NT2/D1 (cell line): ENCODE measurements at places on chromosomes 7 and 10.

- DNase-seq = no peak
These were observed 14.1 kb upstream of the TMEM72 start for GRCh38 chr10:44897049-44897448.

GRCh38 chr10:86848747-86849146, 92.3 kb downstream of the BMPR1A start:
- no peak for DNase-seq

- DNase-seq = no peak
These were observed 115.2 kb downstream of the ZFAND4 start for GRCh38 chr10:45557275-45557905.

DNA sequence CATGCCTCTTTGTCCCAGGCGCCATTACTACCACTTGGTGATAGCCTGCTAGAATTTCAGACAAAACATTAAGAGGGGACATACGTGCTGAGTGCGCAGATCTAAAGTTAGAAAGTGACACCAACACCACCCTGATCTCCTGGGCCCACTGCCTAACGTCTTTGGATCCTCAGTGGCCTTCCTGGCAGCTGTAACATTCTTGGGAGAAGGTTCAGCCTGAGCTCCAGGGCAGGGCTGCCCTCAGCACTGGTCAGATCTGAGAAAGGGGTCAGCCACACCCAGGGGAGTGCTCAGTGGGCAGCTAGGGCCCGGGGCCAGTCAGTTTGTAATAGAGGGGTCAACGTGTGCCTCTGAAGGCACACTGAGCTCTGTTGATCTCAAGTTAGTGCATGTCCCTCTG, 48.4 kb downstream of the ZCCHC24 start:
- DNase-seq = no peak

- no peak for DNase-seq
These were observed 462.4 kb downstream of the DNAJB6 start for GRCh38 chr7:157799076-157799685.

GRCh38 chr10:7563368-7563767, 103.4 kb downstream of the ITIH5 start:
- DNase-seq = no peak

- no peak for DNase-seq
These were observed 72.9 kb downstream of the ADK start for GRCh38 chr10:74223755-74224529.

GRCh38 chr10:103797857-103798256, 57.5 kb downstream of the SH3PXD2A start:
- no peak for DNase-seq

GRCh38 chr7:118026791-118027190, 153.6 kb upstream of the CTTNBP2 start:
- DNase-seq = no peak

GRCh38 chr10:133294189-133294588, 14.5 kb downstream of the TUBGCP2 start:
- no peak for DNase-seq

DNA sequence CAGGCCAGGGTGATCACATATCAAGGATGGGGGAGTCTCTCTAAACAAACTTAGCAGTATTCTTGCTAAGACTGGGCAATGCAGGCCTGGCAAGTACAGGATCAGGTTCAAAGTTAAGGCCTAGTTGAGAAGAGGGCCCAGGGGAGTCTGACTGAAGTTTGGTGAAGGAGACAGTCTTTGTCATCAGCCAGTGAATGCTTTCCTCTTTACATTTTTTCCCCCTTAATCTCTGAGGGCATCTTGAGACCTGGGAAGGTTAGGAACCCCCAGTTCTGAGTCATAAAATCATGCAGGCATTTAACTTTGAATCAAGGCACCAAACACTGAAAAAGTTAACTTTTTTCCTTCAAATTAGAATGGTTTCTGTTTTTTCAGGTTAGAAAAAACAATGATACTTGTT, 311.5 kb downstream of the REEP3 start:
- DNase-seq = no peak

DNA sequence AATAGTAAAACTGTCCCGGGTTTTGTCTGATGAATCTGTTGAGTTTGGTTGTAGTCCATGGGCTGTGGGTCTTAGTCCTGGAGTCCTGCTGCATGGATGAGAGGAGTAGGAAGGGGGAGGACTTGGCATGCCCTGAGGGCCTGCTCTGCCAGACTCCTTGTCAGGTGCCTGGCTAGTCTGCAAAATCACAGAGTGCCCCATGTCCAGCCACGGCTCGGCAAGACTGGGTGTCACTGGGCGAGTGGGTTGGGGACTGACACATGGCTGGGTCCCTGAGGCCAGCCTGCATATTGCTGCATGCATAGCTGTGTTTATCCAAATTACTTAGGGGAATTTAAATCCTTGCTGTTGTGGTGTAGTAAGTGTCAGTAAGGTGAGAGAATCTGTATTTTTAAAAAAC, 9.7 kb downstream of the MINDY4 start:
- no peak for DNase-seq

- DNase-seq = no peak
These were observed 2.9 kb downstream of the ZNF365 start for GRCh38 chr10:62377026-62377415.

DNA sequence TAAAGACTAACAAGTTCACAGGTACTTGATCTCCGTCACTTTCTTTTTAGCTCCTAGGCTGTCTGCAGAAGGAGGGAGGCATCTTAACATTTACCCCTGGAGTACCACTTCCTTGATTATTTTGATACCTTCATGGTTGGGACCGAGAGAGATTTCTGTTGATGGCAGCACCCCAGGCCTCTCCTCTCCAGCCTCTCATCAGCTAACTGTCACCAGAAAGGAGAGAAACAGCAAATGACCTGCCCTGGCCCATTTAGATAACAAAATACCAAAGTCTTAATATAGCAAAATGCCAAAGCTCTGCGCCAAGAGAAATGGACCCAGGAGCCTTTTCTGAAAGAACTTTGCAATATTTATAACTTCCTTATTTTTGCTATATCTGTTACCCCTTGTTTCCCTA, 30.0 kb upstream of the KLHL7 start:
- DNase-seq = no peak

DNA sequence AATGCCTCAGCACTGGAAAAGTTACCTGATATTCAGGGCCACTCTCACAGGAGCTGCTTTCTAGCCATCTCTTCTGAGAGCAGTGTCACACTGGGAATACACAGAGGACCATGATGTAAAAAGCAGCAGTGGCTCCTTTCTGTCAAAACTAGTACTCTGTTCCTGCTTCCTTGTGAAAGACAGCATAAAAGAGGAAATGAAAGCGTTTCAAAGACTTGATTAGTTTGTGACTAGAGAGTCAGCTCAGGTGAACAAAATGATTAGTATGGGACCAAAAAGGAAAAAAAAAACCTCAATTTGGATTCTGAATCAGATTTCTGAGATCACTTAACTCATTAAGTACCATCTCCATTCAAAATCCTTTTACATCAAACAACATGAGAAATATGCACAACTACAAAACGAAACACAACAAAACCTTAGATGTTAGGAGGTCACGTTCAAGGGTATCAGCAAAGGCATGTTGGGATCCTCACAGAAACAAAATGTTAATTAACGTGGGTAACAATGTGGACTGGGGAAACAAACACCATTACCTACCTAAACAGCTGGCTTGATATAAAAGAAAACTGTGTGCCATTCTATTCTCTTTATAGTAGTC, 103.7 kb downstream of the MACC1 start:
- no peak for DNase-seq

- peak; percentile 25 for DNase-seq
These were observed 246.7 kb downstream of the ETV1 start for GRCh38 chr7:13742811-13743210.

- no peak for DNase-seq
These were observed 915.4 kb downstream of the GATA3 start for GRCh38 chr10:8969853-8970252.

GRCh38 chr10:18659819-18660535, 746 bp downstream of the ARL5B start:
- DNase-seq = no peak

GRCh38 chr7:108723381-108723814, 153.7 kb downstream of the DNAJB9 start:
- DNase-seq = no peak

GRCh38 chr10:127871631-127872010, 21.1 kb downstream of the CLRN3 start:
- no peak for DNase-seq

DNA sequence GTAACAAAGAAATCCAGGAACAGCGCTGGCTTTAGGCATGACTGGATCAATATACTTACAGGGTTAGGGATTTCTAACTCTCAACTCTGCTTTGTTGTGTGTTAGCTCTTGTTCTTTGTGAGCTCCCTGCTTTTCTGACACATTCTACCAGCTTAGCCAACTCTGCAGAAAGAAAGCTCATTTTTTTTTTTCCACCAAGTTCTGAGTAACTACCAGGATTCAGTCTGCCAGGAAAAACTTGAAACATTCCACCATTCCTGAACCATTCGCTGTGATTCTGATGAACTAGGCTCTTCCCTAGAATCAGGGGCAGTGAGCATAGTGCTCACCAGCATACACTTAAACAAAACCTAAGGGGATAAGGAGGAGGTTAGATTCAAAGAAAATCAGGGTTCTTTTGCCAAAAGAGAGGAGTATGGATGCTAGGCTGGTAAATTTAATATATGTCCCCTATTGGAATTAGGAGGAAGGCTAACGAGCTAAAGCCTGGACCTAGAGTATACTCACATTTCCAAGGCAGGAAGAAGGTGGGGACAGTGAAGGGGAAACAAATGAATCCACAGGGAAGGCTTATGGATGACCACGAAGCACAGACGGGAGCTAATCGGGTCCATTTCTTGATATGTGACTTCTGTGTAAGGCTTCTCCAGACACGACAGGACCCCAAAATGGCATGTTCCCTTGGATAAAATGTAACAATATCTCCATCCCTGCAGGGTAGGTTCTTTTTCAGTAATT, 183.4 kb downstream of the PRKG1 start:
- DNase-seq = no peak

DNA sequence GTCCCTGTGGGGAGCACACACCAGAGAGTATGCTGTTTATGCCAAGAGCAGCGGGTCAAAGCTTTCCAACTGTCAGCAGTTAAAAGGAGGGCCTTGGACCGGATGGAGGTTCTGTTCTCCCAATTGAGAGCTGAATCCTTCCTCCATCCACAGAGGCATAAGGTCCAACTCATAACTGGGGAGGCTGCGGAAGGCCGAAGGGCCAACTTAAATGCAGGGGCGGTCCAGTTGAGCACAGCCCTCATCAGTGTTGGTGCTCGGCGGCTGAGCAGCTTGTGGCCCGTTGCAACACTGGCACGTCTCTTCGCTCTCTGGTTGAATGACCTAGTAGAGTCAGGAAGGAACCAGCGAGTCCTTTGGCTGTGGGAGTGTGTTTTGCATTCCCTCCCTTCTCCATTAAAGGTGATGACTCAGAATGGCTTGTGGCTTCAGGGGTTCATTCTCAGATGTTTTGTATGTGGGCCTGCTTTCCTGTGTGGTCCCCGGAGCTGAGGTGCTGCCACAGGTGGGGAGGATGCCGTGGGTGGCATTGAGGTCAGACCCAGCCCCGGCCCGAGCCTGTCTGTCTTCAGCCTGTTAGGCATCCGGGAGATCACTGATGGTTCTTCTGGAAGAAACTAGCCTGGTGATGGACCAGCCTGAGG, 44.8 kb upstream of the DMBT1 start:
- no peak for DNase-seq

DNA sequence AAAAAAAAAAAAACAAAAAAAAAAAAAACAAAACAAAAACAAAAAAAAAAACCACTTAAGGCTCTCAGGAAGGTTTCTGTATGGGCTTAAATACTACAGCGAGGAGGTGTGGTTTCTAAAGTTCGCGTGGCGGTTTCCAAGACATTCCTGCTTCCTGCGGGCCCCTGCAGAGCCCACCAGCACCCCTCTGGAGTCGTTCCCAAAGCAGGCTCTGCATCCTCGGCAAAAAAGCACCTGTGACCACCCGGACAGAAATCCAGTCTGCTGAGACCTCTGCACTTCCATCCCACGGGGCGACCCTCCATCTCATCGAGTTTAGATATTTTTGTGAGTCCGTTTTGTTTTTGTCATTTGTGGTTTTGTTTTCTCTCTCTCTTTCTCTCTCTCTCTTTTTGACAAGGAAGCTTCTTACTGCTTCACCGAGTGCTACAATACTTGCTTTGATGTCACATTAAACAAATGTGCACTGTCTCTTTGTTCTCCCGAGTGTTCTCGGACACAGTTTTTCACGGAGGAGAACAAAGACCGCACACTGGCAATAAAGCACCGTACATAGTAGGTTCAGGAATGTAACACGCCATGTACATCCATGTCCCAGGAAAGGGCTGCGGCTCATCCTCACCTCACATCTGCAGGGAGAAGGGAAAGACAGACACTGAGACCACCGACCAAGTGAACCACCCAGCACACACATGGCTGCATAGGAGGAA, 21.5 kb downstream of the PDGFA start:
- no peak for DNase-seq

DNA sequence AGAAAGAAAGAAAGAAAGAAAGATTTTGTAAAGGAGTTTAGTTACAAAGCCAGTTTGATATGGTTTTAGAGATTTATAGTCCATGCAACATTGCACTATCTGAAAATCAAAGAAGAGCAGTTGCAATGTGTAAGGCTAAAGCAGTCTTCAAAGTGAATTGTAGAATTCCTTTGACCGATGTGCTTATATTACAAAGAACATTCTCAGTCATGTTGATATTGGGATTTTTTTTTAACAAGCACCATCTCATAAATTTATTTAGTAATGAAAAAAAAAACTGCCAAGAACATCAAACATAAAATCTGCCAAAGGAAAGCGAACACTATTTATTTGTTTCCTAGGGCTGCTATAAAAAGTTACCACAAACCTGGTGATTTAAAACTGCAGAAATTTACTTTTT, 133.3 kb downstream of the DGKB start:
- no peak for DNase-seq

- no peak for DNase-seq
These were observed 13.2 kb upstream of the HPSE2 start for GRCh38 chr10:99248824-99249223.

- no peak for DNase-seq
These were observed 737 bp downstream of the CNNM2 start for GRCh38 chr10:102918817-102919245.

- no peak for DNase-seq
These were observed 39.7 kb upstream of the EPHB6 start for GRCh38 chr7:142815134-142815533.

GRCh38 chr10:44460416-44460815, 75.5 kb upstream of the CXCL12 start:
- DNase-seq = no peak

DNA sequence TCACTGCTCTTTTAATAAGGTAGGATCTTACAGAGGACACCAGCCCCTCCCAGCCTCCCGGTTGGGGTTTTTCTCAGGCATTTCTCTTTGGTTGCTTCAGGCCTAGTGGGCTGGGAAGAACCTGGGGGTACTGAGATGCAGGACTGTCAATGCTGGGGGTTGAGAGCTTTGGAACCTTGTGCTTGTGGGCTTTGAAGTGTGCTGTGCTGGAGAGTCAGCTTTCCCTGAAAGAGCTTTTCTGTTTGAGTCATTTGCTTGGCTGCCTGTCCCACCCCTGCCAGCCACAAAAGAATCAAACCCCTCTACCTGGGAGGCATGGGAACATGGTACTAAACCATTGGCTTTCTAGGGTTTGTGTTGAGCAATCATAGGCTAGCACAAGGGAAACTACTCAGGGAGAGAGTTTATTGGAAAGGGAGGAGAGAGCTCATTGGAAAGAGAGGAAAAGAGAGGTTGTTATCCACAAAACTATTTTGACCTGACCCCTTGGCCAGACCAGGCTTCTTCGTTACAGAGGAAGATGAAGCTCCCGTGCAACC, 1.4 kb downstream of the SCD start:
- DNase-seq = no peak
